Right cardiac atrium (tissue), 5 donors: ENCODE measurements at places on chromosomes 4 and X. TPM values are rescaled to one million over a fixed set of nuclear protein-coding genes. Genes with fewer than 3 reads are reported as not detected.

- DNase-seq: no peak
These were observed 484.5 kb downstream of the IL1RAPL1 start for GRCh38 chrX:29071525-29072320.

DNA sequence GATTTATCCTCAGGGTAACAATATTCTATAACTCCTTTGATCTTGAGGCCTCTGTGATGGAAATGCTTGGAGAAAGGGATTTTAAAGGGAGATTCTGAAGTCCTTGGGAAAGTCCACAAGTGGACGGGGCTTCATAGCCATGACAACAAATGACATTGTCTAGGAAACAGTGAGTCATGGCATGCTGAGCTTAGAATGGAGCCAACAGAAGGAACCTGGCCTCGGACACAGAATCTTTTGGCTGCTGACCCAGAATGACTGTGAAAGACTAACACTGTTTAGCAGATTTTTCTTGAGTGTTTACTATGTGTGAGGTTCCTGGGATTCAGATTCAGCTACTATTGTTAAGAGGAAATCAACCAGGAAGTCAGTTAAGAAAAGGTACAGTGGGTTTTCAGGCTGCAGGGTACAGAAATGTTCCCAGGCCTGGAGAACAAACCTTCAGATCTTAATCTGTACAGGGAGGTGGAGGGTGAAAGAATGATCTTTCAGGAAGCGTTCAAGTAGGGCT is 18.1 kb upstream of the CXCL2 start:
- peak; percentile 70 for DNase-seq

GRCh38 chr4:35506161-35506560 is 738.2 kb downstream of the ARAP2 start:
- DNase-seq: no peak

GRCh38 chr4:98283219-98284189 is 22.3 kb downstream of the RAP1GDS1 start:
- DNase-seq: no peak

GRCh38 chrX:131634900-131635299 is 91.0 kb downstream of the OR13H1 start:
- DNase-seq: no peak

GRCh38 chr4:119139822-119140252 is 4.2 kb downstream of the MYOZ2 start:
- DNase-seq: no peak

- DNase-seq: no peak
These were observed 23.1 kb downstream of the XKRX start for GRCh38 chrX:100905620-100906019.

DNA sequence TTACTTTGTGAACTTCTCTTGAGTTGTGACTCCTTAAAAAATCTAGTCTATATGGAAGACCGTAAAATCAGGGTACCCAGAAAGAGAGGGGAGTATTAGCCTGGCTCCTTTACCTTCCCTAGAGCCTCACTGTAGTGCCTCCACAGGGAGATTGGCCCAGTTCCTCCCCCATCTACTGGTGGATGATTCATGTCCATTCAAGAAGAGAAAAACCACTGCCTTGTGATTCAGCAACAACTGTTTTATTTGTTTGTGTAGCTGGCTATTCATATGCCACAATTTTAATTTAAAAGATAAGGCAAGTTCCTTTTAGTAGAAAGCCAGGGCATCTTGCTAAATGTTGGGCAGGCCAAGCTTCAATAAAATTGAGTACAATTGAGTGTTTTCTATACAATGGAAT is 221.8 kb upstream of the KCNIP4 start:
- DNase-seq: no peak

GRCh38 chrX:38890963-38891362 is 89.7 kb downstream of the MID1IP1 start:
- no peak for DNase-seq

DNA sequence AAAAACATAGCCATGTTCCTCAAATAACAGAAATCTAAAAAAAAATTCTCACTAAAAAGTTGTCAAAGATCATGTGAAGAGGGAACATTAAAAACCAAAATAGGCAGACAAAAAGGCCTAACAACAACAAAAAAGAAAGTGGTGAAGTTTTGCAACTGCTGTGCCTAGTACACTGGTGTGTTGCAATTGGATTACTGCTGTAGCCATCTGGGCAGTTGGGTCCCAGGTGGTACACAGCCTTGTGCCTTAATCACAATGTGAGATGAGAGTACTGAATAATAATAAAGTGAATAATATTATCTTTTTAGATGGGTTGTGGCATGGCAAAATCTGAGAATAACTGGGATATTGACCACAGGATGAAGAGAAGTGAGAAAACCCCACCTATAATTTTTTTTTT is 12.0 kb downstream of the C4orf54 start:
- DNase-seq: no peak

DNA sequence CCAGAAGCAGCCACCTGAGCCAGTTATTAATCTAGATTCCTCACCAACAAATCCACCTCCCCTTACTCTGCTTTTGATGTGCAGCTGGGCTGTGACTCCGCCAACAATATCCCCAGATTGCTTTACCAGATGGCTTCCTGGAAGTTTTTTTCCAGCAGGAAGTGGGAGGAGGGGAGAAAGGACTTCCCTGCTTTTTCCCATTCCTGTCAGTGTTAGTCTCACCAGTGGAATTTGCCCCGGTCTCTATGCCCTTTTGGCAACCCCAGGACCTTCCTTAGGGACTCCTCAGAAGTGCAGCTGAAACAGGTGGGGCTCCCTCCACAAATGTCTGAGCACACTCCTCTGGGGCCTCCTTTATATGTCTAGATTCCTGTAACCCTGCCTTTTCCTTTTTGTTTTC is 465.2 kb upstream of the IGFBP7 start:
- DNase-seq: no peak

GRCh38 chr4:13092702-13093101 is 391.4 kb downstream of the RAB28 start:
- no peak for DNase-seq

DNA sequence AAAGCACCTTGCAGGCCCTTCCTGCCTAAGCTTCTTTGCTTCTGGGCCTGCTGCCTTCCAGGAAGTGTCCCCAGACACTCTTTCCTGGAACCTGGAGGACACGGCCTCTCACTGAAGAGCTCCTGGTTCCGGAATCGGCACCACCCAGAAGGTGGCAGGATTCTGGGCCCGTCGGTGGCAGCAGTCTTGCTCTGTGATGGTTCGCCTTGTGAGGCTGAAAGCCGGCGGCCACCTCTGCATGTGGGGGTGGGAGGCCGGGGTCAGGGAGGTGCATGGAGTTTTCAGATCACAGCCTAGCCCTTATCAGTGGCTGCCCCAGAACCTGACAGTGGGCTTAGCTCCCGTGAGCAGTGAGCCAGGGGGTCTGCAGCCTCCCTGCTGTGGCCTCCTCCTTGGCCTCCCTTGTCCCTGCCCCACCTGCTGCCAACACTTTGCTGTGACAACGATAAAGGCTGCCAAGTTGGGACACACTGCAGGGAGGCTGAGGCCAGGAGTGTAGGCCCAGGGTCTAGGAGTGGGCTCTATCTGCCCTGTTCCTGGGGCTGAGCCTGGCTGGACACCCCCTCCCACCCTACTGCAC is 30.8 kb upstream of the GPR78 start:
- no peak for DNase-seq

DNA sequence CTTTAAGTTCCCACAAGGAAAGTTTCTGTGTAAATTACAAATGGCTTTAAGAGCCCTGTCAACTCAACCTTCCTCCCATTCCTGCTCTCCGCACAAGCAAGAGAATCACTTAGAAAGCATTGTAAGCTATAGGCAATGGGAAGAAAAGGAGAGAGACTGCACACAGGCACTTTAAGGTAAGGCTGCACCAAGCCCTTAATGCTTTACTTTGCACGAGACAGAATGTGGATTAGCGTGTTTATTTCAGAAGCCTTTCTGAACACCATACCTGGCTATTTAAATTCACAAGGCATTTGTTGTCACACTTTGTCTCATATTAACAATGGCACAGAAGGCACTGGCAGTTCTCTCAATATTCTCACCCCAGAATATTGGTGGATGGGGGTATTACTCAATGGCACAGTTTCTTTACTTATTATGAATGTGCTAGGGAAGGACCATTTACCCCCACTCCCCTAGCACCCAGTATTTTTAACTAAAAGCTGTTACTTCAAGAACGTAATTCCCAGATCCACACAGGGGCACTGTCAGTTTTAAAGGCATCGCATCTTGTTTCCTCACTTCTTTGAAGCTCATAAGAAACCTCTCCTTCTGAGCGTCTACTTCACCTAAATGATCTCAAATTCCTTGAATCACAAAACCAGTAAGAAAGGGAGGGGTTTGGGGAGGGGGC is 150.0 kb downstream of the MAML3 start:
- DNase-seq: no peak

DNA sequence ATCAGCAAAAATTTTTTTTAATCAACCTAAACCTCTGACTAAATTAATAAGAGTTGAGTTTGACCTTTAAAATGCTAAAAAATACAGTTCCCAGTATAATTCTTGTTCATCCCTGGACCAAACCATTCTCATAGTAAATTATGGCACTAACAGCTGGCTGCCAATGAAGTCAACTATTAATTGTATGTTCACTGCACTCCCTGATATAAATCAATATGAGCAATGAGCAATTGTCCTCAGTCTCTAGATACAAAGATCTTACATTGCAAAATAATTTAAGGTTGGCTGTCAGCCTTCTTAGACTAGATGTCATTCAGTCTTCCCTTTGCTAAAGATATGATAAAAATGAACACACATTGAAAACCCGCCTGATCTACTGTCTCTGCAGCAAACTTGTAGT is 39.3 kb downstream of the NKX6-1 start:
- DNase-seq: no peak

Gene TMSB15A
- 0.71 TPM for total RNA-seq

Gene RRH
- total RNA-seq: not detected

Gene MTMR8
- 1.5 TPM for total RNA-seq

Gene TMSB15B
- 1.5 TPM for total RNA-seq

Gene PLAC8
- total RNA-seq: 2.8 TPM

Gene RPL36A
- 102 TPM for total RNA-seq

Gene HSFX2
- 1.1 TPM for total RNA-seq

Gene GC
- 0.61 TPM for total RNA-seq

Gene GLRA2
- not detected for total RNA-seq
